NCI-H345 (cell line): ENCODE measurements at places on chromosomes 2 and 18.

GRCh38 chr2:26290001-26290400 lies 45.3 kb downstream of the HADHB start:
- no peak for DNase-seq

- no peak for DNase-seq
Measured at GRCh38 chr2:206798000-206798399, 32.6 kb downstream of the FASTKD2 start.

GRCh38 chr2:127097471-127097765 lies 9.5 kb downstream of the BIN1 start:
- DNase-seq, result no peak

DNA sequence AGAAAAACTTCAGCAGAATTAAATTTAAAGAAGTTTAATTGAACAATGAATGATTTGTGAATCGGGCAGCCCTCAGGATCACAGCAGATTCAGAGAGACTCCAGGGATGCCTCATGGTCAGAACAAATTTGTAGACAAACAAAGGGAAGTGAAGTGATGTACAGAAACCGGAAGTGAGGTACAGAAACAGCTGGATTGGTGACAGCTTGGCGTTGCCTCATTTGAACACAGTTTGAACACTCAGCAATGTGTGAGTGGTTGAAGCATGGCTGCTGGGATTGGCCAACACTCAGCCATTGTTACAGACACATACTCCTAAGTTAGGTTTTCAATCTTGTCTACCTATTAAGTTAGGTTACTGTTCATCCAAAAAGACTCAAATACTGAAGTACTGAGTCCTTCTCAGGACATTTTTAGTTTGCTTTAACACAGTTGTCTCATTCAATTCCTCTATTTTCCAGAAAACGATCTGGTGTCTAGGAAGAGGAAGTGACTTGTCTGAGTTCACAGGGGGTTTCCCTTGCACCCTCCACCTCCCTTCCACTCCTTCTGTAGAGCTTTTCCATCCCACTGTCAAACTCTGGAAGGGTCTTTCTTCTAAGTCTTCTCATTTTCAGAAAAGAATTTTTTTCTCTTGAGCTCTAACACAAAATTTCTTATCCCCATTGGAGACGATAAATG lies 137.9 kb downstream of the SLC4A3 start:
- DNase-seq, result no peak

- no peak for DNase-seq
Measured at GRCh38 chr2:134244086-134244485, 9.8 kb upstream of the MGAT5 start.

DNA sequence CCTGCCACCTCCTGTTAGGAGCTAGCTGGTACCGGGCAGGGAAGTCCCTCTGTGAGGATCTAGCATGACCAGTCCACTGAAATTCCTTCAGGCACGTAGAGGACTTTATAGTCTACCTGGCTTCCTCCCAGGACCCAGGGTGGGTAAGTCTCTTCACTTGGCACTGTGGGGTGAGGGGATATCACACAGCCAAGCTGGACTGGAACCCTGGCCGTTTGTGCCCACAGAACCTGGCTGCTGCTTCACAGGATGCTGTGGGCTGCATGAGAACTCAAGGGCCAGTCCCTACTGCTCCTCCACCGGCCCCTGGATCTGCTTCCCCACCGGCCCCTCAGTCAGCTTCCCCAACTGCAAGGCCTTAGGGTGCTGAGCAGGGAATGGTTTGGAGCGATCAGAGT lies 35.8 kb downstream of the HS1BP3 start:
- DNase-seq, result no peak

DNA sequence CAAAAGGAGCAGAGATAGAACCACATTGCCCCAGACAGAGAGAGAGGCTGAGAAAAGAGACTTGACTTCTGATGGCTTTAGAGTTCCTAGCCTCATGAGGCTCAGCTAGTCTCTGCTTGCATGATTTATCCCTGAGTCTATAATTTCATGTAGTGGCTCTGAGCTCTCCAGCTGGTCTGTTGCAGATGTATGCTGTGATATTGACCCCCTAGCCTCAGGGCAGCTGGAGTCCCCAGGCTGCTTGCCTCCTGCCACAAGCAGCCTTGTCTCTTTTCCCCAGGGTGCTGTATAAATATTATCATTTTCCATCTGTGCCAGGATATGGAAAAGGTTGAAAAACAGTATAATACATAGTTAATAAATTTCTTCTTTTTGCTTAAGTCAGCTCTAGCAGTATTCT lies 467.6 kb upstream of the CWC22 start:
- no peak for DNase-seq

DNA sequence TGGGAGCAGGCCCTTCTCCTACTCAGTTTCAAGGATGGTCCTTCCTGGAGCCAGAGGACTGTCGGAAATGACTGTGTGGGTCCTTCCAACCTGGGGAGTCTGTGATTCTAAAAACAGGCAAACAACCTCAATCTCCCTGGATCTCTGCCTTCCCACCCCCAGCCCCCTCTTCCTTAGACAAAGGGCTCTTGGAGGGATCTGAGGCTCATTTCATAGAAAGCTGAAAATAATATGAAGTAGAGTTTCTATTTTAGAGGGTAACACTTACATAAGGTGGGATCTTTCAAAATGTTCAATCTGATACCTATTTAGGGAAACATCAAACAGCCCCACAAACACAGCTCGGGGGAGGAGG lies 69.4 kb downstream of the RHOB start:
- no peak for DNase-seq

GRCh38 chr2:154490530-154490929 lies 208.0 kb upstream of the KCNJ3 start:
- DNase-seq, result no peak
